ENCODE measurements at places on chromosomes 4 and X.
A peak's percentile ranks its signal among the peaks of the same experiment; 100 is the strongest.

GRCh38 chr4:140135529-140136088 lies 18.4 kb downstream of the MAML3 start:
- H3K27ac ChIP-seq: no peak overlapping the region
- H3K4me1 ChIP-seq: peaks cover 4% of the 10 kb centered on the region
- H3K36me3 ChIP-seq: no peaks in the 10 kb centered on the region
- no peaks in the 10 kb centered on the region for H3K27me3 ChIP-seq
- no peak for DNase-seq

DNA sequence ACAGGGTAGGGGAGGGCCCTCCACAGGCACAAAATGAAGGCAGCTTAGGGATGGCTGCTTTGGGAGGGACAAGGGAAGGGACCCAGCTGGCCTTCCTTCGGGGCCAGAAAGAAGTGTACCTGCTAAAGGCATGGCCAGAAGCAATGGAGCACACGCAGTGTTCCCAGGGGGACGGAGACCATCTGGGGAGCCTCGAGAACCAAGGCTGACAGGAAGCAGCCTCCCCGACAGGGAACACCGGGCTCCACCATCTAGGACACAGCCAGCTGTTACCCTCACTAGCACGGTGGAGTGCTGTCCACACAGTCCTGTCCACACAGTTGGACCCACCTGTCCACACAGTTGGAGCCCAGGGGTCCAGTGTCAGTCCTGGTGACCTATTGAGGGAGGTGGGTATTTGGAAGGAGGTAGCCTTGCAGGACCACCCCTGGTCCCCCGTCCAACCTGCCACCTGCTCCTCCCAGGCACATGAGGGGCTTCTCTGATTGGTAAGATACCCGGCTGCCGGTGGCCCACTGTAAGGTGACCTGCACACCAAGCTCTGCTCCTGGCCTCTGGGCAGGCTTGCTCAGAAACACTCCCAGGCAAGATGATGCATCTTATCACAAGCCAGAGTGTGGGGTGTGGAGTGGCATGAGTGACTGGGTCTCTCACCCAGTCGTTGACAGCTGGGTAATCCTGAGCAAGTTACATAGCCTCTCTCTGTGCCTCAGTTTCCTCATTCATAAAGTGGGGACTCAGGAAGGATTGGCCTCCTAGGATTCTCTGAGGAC lies 20.5 kb upstream of the AFAP1 start:
- H3K27me3 ChIP-seq: no peaks in the 10 kb centered on the region
- H3K4me1 ChIP-seq: peaks cover 6% of the 10 kb centered on the region
- no peaks in the 10 kb centered on the region for H3K36me3 ChIP-seq
- no peak overlapping the region for H3K4me3 ChIP-seq

DNA sequence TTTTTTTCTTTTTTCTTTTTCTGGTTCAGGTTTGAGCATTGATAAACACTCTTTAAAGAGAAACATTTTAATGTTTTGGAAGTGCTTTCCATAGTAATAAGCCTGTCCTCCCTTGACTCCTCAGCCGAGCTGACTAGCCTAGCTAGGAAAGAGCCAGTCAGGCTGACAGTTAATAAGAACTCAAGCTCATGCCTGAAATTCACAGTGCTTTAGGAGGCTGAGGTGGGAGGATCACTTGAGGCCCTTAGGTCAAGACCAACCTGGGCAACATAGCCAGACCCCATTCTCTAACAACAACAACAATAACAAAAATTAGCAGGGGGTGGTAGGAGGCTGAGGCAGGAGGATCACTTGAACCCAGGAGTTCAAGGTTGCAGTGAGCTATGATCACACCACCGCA lies 53.4 kb upstream of the ZCCHC13 start:
- no peaks in the 10 kb centered on the region for H3K27me3 ChIP-seq
- H3K36me3 ChIP-seq: no peaks in the 10 kb centered on the region
- no peaks in the 10 kb centered on the region for H3K4me1 ChIP-seq

- DNase-seq: peak; percentile 80
- H3K27me3 ChIP-seq: no peaks in the 10 kb centered on the region
These were observed 14.5 kb downstream of the SLC25A5 start for GRCh38 chrX:119482481-119483480.

GRCh38 chrX:2819345-2820135 lies 9.2 kb upstream of the GYG2 start:
- H3K27me3 ChIP-seq: no peaks in the 10 kb centered on the region
- no peaks in the 10 kb centered on the region for H3K36me3 ChIP-seq
- H3K4me3 ChIP-seq: no peak overlapping the region
- no peaks in the 10 kb centered on the region for H3K4me1 ChIP-seq

GRCh38 chr4:183940864-183941263 lies 35.8 kb downstream of the STOX2 start:
- H3K4me3 ChIP-seq: no peak overlapping the region
- no peak overlapping the region for H3K27ac ChIP-seq
- no peak for DNase-seq
- H3K4me1 ChIP-seq: no peaks in the 10 kb centered on the region

DNA sequence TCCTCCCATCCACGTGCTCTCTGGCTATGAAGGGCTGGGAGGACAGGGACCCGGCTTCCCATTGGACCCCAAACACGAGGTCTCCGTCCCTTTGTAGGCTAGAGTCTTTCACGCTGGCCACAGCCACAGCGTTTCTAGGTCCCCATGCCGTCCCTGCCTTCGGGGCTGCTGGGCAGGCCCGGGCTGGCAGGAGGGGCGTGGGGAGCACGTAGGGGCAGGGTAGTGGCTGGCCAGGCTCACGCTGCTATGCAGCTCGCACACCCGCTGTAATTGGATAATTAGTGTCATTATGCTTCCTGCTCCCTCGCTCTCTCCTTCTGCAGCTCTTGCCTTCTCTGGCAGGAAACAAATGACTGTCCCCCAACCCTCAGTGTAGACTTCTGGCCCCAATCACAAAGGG lies 9.8 kb downstream of the ATP2B3 start:
- no peak overlapping the region for H3K27ac ChIP-seq
- no peak overlapping the region for H3K4me3 ChIP-seq
- H3K36me3 ChIP-seq: no peaks in the 10 kb centered on the region

DNA sequence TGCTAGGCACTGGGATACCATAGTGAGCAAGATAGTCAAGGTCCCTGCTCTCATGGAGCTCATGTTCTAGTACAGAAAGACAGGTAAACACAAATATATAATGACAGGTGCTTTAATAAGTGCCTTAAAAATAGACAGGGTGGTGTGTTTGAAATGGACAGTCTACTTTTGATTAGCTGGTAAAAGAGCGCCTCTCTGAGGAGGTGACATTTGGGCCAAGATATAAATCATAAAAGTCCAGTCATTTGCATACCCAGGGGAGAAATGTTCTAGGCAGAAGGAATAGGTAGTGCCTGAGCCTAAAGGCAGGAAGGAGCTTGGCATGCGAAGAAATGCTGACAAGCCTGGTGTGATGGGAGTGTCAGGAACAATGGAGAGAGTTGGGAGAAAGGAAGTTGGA lies 83.6 kb downstream of the DNAAF6 start:
- H3K4me3 ChIP-seq: no peak overlapping the region
- no peaks in the 10 kb centered on the region for H3K27me3 ChIP-seq
- no peaks in the 10 kb centered on the region for H3K36me3 ChIP-seq
- DNase-seq: no peak
- no peaks in the 10 kb centered on the region for H3K4me1 ChIP-seq
